ENCODE measurements at places on chromosomes 7 and 10.

DNA sequence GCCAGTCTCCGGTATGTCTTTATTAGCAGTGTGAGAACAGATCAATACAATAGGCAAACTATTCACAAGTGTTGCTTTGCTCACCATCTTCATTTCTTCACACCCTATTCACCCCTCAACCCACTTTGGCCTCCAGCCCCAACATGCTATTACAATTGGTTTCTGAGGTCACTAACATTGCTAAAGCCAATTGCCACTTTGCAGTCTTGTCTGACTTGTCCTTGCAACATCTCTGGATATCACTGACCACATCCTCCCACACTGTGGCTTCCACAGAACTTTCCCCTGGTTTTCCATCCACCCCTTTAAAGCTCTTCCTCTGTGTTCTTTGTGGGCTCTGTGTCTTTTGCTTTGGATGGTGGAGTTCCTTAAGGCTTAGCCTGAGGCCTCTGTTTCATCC, 5.2 kb upstream of the APBB1IP start:
- peak; percentile 12 for DNase-seq

DNA sequence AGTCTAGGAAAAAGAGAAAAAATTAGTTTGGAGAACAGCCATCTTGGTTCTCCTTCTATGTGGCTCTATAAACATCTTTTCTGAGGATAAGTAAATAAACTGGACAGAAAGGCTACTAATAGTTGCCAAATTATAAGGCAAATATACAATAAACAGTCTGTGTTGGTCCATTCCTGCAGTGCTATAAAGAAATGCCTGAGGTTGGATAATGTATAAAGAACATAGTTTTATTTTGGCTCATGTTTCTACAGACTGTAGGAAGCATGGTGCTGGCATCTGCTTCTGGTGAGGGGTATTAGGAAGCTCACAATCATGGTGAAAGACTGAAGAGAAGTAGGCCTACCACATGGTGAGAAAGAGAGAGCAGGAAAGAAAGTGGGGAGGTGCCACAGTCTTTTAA, 209.7 kb downstream of the MACC1 start:
- DNase-seq = no peak

DNA sequence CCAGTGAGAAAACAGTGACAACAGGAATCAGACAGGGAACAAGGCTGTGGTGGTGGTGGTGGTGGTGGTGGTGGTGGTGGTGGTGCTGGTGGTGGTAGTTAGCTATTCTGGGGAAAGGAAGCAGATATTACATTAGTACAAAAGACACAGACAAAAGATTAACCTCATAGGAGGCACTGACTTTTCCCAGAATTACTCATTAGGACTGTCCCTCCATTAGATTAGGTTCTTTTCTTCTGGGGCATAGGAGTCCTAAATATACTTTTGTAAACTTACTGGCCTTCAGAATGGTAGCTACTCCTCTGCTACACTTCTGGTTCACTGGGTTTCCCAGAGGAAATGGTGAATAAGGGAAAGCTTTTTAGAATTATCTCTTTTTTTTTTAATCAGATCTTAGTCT, 156.6 kb upstream of the SEMA3D start:
- no peak for DNase-seq

DNA sequence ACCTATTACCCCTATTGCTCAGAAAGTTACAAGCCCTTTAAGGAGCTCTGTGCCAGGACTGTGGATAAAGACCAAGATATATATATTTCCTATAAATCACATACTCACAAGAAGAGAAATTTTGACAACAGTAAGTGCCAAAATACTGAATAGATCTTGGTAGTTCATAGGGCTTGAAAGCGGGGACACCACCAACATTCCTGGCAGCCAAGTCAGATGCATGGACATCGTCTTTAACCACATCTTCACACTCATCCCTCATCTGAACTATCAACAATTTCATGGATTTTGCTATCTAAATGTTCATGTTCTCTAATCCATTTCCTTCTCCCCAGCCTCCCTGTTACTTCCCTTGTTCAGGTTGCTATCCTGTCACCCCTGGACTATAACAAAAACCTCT, 67.5 kb upstream of the LRRC17 start:
- no peak for DNase-seq

DNA sequence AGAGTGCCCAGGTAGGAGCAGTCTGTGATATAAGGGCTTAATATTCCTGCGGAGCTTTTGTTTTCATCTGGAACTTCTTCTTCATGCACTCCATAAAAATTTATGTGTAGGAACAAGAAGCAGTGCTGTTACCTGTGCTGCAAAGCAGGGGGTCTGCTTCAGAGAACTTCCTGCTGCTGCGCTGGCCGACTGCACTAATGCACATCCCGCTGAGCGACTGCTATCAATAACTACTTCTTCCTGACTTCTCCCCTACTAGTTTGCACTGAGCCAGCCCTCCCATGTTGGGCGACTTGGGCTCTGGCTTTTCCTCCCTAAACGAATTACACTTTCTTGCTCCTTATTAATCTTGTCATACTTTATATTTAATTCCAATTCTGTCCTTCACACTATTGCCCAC, 150.3 kb downstream of the NEBL start:
- DNase-seq = no peak

- DNase-seq = no peak
Observed at GRCh38 chr10:91012502-91012901, 91.6 kb upstream of the ANKRD1 start.

DNA sequence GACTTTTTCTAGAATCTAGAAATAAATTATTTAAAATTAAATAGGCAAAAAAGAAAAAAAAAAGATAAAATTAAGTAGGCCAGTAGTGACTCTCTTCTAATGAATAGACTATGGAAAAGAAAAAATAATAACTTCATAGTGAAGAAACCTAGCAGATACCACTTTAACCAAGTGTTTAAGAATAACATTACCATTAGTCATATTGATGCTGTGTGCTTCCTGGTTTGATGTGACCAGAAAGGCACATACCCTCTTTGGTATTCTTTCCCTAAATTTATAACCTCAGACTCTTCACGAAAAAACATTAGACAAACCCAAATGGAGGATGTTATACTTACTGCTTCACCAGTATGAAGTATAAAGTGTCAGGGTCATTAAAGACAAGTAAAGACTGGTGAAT, 42.6 kb downstream of the KIF20B start:
- peak; percentile 41 for DNase-seq

- no peak for DNase-seq
Observed at GRCh38 chr10:59339351-59339750, 23.0 kb downstream of the FAM13C start.

DNA sequence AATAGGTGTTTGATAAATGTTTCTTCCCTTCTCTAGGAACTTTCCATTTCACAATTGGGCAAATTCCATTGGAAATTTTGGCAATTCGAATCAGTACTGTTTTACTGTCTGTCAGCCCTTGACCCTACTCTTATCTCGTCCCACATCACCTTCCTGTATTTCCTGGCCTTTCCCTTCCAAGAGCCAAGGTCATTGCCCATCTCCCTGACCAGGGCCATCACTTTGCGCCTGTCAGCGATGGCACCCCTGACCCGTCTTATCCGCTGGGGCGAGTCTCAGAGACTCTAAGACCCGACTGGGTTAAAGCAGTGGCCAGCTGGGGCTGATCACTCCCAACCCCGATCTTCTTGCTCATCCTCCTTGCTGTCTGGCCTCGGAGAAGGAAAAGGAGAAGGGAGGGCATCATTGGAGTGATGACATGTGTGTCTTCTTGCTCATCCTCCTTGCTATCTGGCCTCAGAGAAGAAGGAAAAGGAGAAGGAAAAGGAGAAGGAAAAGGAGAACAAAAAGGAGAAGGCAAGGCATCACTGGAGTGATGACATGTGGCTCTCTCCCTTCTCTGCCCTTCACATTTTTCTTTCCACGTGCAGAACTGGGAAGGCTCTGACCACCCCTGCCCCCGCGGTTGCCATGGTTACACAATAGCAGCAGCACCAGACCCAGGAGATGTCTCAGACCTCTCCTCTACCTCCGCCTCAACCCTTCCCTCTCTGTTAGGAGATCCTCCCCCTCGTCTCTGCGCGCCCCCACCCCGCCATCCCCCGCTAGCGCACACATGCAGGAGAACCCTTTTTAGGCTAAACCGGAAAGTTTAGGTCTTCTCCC, 2.0 kb downstream of the SEMA3D start:
- DNase-seq = no peak

GRCh38 chr7:154578336-154578735, 424.6 kb downstream of the PAXIP1 start:
- DNase-seq = no peak

DNA sequence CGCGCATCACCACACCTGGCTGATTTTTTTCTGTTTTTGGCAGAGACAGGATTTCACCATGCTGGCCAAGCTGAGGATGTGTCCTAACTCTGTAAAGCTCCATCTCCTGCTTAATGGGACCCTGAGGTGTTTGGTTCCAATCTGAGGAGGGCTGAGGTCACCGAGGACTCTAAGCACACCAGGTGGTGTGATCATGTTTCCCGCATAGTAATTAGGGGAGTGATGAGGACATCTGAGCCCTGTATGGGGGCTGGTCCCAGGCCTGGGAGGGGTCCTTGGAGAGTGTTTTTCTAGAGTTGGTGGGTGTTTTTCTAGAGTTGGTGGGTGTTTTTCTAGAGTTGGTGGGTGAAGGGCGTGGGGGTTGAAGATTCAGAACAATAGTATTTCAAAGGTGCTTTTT, 3.0 kb upstream of the ABHD11 start:
- DNase-seq = no peak

DNA sequence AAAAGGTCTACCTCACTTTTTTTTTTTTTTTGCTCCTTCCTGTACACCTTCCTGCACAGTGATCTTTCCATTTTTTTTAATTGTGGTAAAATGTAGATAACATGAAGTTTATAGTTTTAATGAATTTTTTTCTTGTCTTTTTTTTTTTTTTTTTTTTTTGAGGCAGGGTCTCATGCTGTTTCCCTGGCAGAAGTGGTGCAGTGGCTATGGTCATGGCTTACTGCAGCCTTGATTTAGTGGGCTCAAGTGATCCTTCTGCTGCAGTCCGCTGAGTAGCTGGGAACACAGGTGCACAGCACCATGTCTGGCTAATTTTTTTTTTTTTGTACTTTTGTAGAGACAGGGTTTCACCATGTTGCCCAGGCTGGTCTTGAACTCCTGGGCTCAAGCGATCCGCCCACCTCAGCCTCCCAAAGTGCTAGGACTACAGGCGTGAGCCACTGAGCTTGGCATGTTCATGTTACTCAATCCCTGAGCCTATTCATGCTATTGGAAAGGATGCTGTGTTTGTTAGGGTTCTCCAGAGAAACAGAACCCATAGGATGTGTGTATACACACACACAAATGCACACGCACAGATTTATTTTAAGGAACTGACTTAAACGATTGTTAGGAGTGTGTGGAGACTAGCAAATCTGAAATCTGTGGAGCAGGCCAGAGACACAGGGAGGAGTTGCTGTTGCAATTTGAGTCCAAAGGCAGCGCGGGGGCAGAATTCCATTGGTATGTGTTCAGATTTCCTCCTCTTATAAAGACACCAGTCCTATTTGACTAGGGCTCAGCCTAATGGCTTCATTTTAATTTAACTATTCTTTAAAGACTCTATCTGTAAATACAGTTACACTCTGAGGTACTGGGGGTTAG, 29.1 kb downstream of the GALNT11 start:
- no peak for DNase-seq

- DNase-seq = no peak
Observed at GRCh38 chr10:133022776-133023100, 65.0 kb upstream of the ADGRA1 start.

DNA sequence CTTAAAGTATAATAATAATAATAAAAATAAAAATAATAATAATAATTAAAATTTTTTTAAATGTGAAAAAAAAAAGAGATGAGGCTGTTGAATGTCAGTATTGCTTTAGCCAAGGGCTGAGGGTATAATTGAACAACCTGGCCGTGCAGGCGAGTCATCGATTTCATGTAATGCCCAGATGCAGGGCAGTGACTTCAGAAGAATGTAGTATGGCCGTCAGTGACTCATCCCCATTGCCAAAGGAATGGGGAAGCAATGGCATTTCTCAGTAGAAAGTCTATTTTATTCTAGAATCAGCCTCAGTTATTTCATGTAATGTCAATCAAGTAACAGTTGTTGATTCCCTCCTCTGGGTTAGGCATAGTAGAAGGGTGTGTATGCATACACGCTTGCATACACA, 516.4 kb downstream of the GLRX3 start:
- DNase-seq = no peak

- no peak for DNase-seq
Observed at GRCh38 chr10:55374060-55374459, 573.0 kb upstream of the PCDH15 start.

- no peak for DNase-seq
Observed at GRCh38 chr10:24664991-24665390, 58.7 kb downstream of the ARHGAP21 start.

- DNase-seq = no peak
Observed at GRCh38 chr10:116292493-116292892, 19.5 kb upstream of the GFRA1 start.

- no peak for DNase-seq
Observed at GRCh38 chr7:82263920-82264782, 179.4 kb downstream of the CACNA2D1 start.

GRCh38 chr7:45918556-45918955, 2.5 kb downstream of the IGFBP3 start:
- no peak for DNase-seq

- DNase-seq = no peak
Observed at GRCh38 chr7:30040938-30041337, 12.7 kb downstream of the PLEKHA8 start.

DNA sequence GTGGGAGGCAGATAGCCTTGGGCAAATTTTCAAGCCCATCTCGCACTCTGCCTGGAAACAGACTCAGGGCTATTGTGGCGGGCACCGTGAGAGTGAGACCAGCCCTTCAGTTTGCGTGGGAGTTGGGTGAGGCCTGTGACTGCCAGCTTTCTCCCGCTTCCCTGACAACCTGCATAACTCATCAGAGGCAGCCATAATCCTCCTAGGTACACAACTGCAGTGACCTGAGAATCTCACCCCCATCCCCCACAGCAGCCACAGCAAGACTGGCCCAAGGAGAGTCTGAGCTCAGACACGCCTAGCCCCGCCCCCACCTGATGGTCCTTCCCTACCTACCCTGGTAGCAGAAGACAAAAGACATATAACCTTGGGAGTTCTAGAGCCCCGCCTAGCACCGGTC, 275.4 kb downstream of the GRID1 start:
- no peak for DNase-seq

DNA sequence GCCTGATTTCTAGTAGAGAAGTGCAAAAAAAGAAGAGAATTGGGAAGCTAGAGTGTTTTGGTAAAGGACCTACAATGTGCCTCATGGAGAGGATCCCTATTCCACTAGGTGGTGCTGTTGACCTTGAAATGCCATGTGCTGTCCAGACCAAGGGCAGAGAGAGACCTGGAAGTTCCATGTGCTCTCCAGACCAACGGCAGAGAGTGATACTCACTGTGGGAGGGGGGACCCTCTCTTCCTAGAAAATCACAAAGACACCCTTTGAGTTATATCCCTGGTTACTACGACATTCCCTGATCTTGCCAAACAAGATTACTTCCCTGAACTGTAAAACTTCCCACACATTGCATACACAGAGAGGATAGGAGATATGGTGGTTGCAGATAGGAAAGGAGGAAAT, 212.7 kb upstream of the ZNF804B start:
- DNase-seq = peak; percentile 17

GRCh38 chr7:41491883-41492471, 210.9 kb downstream of the INHBA start:
- DNase-seq = no peak

Data from RCC 7860 (cell line).